KG1 (cell line): ENCODE measurements at places on chromosomes 2 and 18.

- no peak for DNase-seq
Measured at GRCh38 chr18:9914334-9914583, 443 bp downstream of the VAPA start.

DNA sequence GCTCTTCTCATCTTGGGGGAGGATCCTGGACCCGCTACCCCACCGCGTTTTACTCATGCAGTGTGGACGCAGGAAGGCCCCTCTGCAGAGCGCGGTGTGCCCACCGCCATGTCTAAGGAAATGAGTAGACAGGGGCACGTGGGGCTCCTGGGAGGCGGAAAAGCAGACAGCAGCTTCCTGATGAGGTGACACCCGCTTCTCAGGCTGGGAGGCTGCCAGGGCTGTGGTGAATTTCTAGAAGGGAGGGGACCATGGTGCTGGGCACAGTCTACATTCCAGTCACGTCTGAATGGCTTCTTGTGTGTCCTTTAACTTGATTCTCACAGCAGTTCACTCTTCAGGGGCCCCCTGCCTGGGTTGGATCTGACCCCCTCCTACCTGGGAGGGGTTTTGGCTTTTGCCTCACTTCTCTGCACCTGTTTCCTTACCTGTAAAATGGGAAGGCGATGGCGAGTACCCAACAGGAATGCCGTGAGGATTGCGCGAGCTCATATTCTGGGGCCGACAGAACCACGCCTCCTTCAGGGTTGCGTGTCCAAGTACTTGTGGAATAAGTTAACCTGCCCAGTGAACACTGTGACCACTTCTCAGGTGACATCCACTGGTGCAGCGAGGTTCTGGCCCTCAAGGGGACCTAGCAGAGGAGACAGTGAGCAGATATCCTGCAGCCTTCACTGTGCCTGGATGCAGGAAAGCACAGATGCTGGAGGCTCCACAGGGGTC, 32.3 kb upstream of the MBP start:
- no peak for DNase-seq

DNA sequence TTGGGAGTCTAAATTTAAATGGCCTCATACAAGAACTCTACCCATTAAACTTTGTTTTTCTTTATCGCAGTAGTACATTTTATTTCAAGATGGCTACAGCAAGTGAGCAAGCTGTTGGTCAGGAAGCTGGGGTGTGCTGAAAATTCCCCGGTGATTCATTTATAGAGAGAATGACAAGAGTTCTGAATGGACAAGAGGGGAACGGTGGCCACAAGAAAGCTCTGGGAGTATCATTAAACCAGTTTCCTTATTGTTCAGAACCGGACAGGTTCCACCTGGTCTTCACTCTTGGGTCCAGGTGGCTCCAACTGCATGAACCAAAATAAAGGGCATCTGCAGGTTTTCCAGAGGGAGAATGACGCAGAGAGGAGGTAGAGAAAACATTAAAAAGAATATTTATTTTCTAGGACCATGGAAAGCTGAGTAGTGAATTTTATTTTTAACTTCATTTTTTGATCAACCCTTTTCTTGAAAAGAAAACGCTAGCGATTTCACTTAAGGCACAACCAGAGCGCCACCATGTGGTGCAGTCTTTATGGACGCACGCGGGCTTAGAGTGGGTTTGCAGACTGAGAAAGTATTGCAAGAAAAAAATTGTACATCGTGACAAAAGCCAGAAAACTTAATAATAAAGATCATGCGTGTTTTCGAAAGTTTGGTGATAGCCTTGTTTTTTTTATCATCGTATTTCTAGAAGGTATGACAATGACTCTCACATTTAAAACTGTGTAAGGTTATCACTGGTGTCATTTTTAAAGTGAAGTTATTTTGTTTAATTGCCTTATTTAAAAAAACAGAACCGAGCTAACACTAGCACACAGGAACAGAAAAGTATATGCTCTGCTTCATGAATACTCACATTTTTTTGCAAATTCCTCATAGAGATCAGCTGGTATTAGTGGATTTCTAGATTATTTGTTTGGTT, 97.9 kb upstream of the NOL4 start:
- DNase-seq: peak; percentile 14

DNA sequence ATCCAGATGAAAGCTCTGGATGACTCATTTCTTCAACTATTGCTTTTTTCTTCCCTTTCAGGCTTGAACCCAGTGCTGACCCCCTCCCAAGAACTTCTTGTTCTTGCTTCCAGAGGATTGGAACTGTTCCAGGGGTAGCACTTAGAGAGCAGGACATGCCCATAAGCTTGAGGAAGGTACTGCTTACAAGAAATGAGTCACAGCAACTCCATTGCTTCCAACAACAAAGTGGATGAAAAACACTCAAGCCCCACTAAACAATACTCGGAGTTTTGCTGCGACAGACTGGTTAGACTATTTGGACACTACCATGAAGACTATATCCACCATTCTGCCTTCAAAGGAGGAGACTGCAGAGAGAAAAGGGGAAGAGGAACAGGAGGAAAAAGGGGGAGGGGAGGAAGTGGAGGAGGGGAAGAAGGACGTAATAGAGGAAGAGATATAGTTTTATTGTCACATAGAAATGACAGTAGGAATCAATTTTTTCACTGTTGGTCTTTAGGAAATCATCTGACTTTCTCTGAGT, 1.6 kb upstream of the EPC2 start:
- peak; percentile 18 for DNase-seq

GRCh38 chr2:216116418-216116817, 7.3 kb downstream of the XRCC5 start:
- DNase-seq: no peak

- DNase-seq: no peak
Measured at GRCh38 chr2:140687825-140688224, 1443.0 kb downstream of the LRP1B start.

DNA sequence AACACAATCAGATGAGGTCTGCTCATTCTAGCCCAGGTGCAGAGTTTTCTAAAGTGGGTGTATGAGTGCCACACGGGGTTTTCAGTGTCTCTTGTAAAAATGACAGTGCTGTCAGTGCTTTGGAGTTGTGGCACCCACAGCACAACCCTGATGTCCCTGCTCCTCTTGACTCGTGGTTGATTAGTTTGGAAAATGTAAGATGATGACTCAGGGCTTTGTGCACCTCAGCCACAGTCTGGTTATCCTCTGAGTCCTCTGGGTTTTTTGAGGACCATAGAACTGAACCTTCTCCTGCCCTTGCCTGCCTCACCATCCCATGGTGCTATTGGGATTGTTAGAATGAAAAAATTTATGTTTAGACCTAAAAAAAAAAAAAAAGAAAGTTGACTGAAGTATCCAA, 105.6 kb downstream of the MYO1B start:
- DNase-seq: no peak

- no peak for DNase-seq
Measured at GRCh38 chr2:170229744-170230143, 51.8 kb downstream of the MYO3B start.

GRCh38 chr2:85096616-85097015, 36.6 kb upstream of the TCF7L1 start:
- DNase-seq: no peak

GRCh38 chr2:59575191-59575590, 978.3 kb downstream of the BCL11A start:
- DNase-seq: peak; percentile 60

- DNase-seq: no peak
Measured at GRCh38 chr2:241931976-241932898, 62.7 kb downstream of the RTP5 start.

DNA sequence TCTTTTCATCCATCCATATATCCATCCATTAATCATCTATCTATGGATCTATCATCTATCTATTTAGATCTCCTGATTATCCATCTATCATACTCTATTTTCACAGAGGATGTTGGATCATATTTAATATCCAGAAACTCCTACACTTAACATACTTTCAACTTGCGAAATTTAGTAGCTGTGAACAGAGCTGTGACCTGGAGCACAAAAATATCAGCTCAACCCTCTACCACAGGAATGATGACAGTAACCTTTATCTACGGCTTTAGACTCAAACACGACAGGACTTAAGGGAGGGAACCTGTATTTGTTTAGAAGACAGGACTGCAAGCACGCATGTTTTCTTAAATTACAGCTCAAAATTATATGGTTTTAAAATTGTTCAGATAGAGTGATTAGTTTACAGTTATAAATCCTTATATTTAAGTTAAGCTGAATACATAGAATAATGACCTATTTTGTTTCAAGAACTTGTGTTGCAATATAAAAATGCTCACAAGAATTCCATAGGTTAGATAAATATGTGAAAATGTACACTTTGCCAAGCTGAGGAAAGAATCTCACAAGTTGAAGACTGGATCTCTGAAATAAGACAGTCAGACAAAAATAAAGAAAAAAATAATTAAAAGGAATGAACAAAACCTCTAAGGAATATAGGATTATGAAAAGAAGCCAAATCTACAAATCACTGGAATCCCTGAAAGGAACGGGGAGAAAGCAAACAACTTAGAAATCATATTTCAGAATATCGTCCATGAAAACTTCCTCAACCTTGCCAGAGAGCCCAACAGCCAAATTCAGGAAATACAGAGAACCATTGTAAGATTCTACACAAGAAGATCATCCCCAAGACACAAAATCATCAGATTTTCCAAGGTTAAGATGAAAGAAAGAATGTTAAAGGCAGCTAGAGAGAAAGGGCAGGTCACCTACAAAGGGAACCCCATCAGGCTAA, 142.0 kb downstream of the COL6A3 start:
- DNase-seq: no peak

- no peak for DNase-seq
Measured at GRCh38 chr2:220550995-220551700, 923.7 kb downstream of the SLC4A3 start.

GRCh38 chr2:152493945-152494528, 159.1 kb downstream of the FMNL2 start:
- DNase-seq: no peak

- peak; percentile 29 for DNase-seq
Measured at GRCh38 chr2:24785671-24786321, 7.4 kb downstream of the PTRHD1 start.

DNA sequence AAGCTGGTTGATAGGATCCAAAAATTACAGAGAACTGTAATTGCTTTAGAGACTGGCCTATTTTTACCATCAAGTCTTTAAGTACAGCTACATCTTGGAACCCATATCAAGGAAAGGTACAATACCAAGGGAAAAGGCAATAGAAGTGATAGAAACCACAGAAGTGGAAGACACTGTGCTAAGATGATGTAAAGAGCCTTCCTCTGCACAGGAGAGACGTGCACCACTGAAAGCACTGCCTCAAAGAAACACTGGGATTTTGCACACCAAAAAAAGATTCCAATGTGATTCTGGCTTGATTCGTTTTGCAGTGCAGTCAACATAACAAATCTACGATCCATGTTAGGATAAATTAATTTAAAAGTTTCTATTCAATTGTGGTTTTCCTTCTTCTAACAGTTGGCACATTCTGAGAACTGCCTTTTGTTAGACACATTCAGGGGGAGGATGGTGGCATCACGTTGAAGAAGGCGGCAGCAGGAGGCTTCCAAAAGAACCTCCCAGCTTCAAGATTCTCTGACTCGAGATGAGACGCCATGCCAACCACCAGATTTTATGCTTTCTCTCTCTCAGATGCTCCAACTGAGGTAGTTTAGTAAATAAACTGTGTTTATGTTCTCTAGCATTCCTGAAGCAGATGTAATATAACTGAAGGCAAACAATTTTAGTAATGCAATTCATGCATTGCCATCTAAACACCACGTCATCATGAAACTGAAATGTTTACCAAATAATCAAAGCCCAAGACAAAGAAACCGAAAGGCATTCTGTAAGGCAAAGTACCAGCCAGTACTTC, 102.9 kb downstream of the BCL2 start:
- DNase-seq: no peak

DNA sequence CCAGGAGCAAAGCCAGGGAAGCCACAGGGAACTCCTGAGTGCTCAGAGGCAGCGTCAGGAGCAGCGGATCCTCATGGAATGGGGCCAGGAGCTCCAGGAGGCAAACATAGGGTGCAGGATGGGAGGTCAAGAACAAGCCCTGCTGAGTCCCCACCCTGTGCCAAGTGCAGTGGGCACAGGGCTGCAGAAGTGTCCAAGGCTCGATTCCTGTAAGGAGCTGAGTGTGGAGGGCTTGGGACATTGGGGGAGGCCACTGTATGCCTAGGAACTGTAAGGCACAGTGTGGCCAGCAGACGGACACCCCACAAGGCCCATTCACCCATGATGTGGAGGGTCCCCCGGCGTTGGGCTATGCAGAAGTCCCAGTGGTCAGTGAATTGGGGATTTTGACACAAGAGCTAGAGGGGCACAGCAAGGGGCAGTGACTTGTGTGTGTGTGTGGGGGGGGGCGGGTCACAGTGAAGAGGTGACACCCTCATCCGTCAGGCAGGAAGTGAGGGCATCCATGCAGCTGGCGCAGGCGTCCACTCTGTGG, 55.6 kb downstream of the ACKR3 start:
- DNase-seq: no peak

GRCh38 chr2:31920962-31921361, 89.8 kb downstream of the MEMO1 start:
- DNase-seq: no peak

DNA sequence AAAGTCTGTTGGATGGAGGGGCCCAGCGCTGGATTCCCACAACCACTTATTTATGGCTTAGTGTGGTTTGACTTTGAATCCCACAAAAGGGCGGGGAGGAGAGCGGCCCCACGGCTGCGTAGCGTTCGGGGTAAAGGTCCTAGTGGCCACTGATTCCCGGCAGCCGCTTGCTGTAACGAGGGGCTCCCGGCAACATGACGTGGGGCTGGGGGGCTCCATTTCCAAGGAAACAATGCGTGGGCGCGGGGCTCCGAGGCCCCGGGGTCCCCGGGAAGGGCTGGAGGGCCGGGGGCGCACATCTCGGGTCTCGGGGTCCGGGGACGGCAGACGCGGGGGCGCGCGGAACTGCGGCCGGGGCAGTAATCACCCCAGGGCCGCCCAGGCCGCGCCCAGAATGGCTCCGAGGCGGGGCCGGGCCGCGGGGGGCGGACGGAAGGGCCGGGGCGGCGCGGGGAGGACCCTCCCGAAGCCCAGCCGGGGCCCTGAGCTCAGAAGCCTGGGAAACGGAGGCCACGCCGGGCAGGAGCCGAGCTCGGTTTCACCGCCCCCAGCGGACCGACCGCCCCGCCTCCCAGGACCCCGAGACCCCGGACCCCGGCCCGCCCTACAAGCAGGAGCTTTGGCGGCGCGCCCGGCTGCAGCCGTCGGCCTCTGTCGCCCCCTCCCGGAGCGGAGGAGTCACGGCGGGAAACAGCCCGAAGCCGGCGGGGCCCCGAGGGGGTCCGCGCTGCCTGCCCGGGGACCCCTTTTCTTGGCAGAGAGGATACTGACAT, 11.9 kb upstream of the MLPH start:
- DNase-seq: peak; percentile 51

DNA sequence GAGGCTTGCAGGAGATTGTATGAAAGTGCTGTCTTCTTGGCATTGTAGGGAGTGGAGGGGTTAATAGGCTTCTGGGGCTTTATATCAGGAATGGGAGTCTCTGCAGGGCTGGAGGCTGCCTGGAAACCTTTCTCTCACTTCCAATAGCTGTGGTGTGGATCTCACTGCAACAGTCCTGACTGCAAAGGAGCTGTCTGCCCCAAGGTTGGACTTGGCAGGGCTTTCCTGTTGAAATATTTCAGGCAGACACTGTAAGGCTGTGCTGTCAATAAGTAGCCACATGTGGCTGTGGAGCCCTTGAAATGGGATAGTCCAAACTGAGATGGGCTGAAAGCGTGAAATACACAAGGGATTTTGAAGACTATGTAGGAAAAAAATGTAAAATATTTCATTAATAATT, 399.1 kb upstream of the SPRED2 start:
- DNase-seq: no peak
